ENCODE measurements at places on chromosomes 6 and 20.

DNA sequence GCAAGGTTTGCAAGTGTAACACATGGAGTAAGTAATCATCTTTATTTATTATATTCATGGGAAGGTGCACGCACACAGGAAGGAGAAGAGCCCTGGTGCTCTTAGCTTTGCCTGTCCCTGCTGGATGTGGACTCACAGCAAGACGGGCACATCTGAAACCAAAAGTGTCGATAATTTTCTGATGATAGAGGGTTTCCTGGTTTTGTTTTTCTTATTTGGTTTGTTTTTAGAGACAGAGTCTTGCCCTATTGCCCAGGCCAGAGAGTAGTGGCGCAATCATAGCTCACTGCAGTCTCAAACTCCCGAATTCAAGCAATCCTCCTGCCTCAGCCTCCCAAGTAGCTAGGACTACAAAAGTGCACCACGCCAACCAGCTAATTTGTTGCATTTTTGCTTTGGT, 7.8 kb upstream of the KHDC1L start:
- no peak for DNase-seq

DNA sequence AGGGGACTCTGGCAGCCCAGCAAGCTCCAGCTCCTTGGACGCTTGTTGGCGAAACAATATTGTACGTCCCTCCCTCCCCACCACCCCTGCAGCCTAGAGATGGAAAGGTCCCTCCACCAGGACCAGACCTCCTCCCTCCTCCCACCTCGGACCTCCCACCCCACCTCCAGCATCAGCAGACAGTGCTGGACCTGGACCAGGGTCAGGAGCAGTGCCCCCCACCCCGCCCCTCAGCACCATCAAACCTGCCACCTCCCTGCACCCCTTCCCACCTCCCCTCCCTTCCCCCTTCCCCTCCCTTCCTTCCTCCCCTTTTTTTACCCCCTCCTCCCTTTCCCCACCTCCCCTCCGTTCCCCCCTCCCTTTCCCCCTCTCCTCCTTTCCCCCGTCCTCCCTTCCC, 98.4 kb downstream of the TAF4 start:
- no peak for DNase-seq

- no peak for DNase-seq
Measured at GRCh38 chr6:4017834-4018170, 61.1 kb downstream of the FAM217A start.

DNA sequence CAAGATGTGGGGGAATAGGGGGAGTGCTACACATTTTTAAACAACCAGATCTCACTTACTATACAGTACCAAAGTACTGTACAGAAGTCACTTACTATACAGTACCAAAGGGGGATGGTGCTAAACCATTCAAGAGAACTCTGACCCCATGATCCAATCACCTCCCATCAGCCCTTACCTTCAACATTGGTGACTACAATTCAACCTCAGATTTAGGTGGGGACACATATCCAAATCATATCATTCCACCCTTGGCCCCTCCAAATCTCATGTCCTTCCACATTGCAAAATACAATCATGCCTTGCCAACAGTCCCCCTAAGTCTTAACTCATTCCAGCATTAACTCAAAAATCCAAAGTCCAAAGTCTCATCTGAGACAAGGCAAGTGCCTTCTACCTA, 49.9 kb upstream of the CD2AP start:
- no peak for DNase-seq
